Endothelial cell of umbilical vein (primary cell): ENCODE measurements at places on chromosomes 5 and 9. TPM values are rescaled to one million over a fixed set of nuclear protein-coding genes. Genes with fewer than 3 reads are reported as not detected.

DNA sequence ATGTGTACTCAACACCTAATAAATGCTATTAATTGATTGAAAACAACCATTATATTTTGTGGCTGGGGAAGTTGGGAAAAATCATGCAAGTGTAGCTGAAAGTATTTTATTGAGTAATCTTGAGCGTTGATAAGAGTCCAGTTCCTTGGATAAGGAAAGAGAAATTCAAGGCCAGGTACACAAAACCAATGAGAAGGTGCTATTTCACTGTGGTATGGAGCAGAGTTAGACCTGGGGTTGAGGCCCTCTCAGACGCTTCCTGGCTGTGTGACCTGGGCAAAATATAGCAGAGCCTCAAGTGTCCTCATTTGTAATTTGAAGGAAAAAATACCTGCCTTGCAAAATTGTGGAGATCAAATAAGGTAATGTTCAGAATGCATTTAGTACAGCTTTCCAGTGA is 50.1 kb downstream of the GALNT10 start:
- H3K4me1 ChIP-seq: peaks cover 15% of the 10 kb centered on the region
- H3K36me3 ChIP-seq: no peaks in the 10 kb centered on the region
- no peak overlapping the region for H3K4me3 ChIP-seq
- no peaks in the 10 kb centered on the region for H3K27me3 ChIP-seq

DNA sequence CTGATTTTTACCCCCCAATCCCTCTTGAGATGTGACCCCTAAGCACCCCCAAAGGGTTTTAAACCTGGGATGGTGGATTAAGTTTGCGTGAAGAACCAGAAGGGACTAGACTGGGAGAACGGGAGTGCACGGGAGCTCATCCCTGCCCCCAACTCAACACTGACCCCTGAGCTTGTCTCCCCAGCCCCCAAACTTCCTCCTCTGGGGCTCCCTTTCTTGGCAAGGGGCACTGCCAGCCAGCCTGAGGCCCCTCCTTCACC is 5.0 kb upstream of the SET start:
- peak overlapping the region; percentile 65 for H3K27ac ChIP-seq
- H3K27me3 ChIP-seq: no peaks in the 10 kb centered on the region
- peak overlapping the region; percentile 58 for H3K4me3 ChIP-seq
- H3K4me1 ChIP-seq: peaks cover 11% of the 10 kb centered on the region

DNA sequence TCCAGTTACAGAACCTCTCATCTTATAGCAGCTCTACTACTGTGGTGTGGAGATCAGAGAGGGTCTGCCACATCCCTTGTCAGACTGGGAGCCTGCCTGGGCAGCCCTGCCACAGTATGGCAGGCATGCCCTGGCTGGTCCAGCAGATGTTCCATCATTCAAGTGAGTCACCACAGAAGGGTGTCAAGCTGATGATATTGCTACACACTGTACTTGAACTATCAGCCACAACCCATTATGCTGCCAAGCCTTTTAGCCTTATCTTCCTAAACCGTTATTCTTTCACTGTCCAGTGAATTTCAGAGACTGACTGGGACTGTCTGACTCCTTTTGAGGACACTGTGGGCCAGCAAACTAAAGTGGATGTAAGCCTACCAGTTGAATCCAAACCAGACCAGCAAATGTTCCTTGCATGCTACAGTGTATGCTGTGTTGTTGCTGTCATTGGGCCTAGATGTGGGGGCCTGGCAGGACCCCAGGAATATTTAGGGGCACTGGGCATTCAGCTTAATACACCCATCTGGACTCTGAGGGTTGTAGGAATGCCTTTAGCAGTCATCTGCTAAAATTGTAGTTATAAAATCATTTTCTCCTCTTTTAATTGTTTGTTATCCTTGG is 202.6 kb downstream of the NR3C1 start:
- no peak overlapping the region for H3K27ac ChIP-seq
- H3K27me3 ChIP-seq: no peaks in the 10 kb centered on the region
- peaks cover 10% of the 10 kb centered on the region for H3K4me1 ChIP-seq
- DNase-seq: no peak
- H3K36me3 ChIP-seq: no peaks in the 10 kb centered on the region

GRCh38 chr5:96931605-96932004 is 4.3 kb upstream of the LNPEP start:
- DNase-seq: no peak
- H3K4me3 ChIP-seq: no peak overlapping the region
- H3K4me1 ChIP-seq: peaks cover 16% of the 10 kb centered on the region
- no peaks in the 10 kb centered on the region for H3K27me3 ChIP-seq

GRCh38 chr5:98513380-98513779 is 260.1 kb upstream of the RGMB start:
- H3K27ac ChIP-seq: no peak overlapping the region
- H3K4me3 ChIP-seq: no peak overlapping the region
- no peaks in the 10 kb centered on the region for H3K36me3 ChIP-seq
- H3K27me3 ChIP-seq: no peaks in the 10 kb centered on the region
- no peaks in the 10 kb centered on the region for H3K4me1 ChIP-seq

DNA sequence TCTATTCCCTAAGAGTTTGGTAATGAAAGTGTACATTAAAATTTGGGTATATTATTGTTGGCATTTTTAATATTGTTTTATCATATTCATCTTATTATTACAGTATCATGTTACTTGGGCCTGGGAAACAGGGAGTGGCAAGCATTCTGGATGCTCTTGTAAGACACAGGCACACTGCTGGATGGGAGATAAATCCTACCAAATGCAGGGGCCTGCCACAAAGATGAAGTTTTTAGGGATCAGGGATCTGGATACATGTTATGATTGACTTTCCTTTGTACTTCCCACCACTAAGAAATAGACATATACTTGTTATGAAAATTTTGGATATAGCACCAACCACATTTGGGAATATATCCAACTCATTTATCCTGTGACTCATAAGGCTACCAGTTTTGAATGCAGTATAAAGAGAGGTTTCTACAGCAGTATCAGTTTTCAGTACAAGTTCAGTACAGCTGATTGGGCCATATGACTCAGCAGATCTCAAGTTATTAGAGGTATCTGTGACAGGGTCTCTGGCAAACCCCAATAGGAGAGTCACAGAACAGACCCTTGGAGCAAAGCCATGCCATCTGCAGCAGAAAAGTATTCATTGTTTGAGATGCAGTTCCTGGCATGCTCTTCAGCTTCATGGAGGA is 360.1 kb downstream of the DMAC1 start:
- H3K27ac ChIP-seq: no peak overlapping the region
- no peaks in the 10 kb centered on the region for H3K4me1 ChIP-seq
- no peak overlapping the region for H3K4me3 ChIP-seq
- no peak for DNase-seq
- H3K27me3 ChIP-seq: no peaks in the 10 kb centered on the region
- H3K36me3 ChIP-seq: no peaks in the 10 kb centered on the region

DNA sequence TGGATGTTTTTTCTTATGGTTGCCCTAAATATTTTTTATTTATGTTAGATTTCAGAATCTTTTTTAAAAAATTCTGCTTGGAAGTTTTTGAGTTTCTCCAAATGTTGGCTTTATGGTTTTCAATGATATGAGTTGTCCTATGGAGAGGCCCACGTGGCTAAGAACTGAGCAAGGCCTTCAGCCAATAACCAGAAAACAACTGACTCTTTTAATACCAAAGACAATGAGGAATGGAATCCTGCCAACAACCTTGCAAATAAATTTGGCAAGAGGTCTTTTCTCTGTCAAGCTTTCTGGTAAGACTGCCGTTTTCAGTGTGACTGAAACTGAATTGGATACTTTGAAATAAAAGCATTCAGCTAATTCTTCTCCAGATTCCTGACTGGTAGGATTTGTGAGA is 1740.1 kb upstream of the WWC1 start:
- H3K4me3 ChIP-seq: no peak overlapping the region
- no peaks in the 10 kb centered on the region for H3K27me3 ChIP-seq
- DNase-seq: no peak
- no peaks in the 10 kb centered on the region for H3K4me1 ChIP-seq

DNA sequence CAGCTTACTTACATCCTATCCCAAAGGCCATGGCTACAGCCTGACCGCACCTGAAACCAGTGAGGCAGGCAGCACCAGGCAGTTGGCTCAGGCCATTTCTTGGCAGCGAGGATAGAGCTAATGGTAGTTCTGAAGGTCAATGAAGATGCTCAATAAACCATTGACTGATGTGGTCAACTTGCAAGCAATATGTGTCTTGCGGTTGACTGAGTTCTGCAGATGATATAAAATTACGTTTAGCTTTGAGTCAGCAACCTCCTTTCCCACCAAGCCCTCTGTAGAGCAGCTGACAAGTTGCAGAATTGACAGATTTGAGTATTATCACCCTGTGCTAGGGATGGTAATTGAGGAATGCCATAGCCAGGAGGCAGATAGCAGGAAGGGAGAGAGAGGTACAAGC is 189.0 kb upstream of the PUM3 start:
- H3K4me1 ChIP-seq: no peaks in the 10 kb centered on the region
- no peaks in the 10 kb centered on the region for H3K36me3 ChIP-seq
- H3K27ac ChIP-seq: no peak overlapping the region
- no peak for DNase-seq
- H3K27me3 ChIP-seq: no peaks in the 10 kb centered on the region

- H3K4me1 ChIP-seq: peaks cover 27% of the 10 kb centered on the region
- no peak overlapping the region for H3K4me3 ChIP-seq
- H3K36me3 ChIP-seq: no peaks in the 10 kb centered on the region
- H3K27me3 ChIP-seq: no peaks in the 10 kb centered on the region
- H3K27ac ChIP-seq: no peak overlapping the region
These were observed 28.7 kb downstream of the PCSK1 start for GRCh38 chr5:96404191-96404867.

Gene TOR2A
- 23.9 and 28.8 TPM in 2 replicates for polyA plus RNA-seq

Gene MYOZ3
- 0.43 and 0.59 TPM in 2 replicates for polyA plus RNA-seq

Gene LRRTM2
- polyA plus RNA-seq: 0.06 and 0.10 TPM in 2 replicates

Gene AGXT2
- not detected in 2 replicates for polyA plus RNA-seq

Gene CD72
- 0.39 TPM in 1 of 2 replicates, not detected in the other for polyA plus RNA-seq

Gene PGGT1B
- 1.3 and 2.6 TPM in 2 replicates for polyA plus RNA-seq
